ENCODE measurements at places on chromosomes 4 and X.

DNA sequence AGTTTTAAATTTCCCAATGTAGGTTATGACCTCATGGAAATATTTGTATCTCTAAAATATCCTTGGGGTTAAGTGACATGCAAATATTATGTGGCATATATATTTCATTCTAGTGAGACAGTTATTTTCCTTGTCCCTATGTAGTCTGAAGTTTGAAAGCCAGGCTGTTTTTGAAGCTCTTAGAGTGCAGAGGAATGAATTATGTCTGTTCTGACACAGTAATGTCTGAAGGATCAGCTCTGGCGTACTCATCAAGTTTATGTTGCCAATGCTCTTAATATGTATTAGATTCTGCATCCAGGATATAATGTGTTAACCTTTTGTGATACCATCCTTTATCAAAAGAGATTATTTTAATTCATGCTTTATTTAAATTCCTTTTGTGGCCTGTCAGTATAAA, 355.8 kb downstream of the PCDH7 start:
- DNase-seq = no peak

GRCh38 chrX:140509468-140510305, 4.8 kb upstream of the SOX3 start:
- DNase-seq = no peak

DNA sequence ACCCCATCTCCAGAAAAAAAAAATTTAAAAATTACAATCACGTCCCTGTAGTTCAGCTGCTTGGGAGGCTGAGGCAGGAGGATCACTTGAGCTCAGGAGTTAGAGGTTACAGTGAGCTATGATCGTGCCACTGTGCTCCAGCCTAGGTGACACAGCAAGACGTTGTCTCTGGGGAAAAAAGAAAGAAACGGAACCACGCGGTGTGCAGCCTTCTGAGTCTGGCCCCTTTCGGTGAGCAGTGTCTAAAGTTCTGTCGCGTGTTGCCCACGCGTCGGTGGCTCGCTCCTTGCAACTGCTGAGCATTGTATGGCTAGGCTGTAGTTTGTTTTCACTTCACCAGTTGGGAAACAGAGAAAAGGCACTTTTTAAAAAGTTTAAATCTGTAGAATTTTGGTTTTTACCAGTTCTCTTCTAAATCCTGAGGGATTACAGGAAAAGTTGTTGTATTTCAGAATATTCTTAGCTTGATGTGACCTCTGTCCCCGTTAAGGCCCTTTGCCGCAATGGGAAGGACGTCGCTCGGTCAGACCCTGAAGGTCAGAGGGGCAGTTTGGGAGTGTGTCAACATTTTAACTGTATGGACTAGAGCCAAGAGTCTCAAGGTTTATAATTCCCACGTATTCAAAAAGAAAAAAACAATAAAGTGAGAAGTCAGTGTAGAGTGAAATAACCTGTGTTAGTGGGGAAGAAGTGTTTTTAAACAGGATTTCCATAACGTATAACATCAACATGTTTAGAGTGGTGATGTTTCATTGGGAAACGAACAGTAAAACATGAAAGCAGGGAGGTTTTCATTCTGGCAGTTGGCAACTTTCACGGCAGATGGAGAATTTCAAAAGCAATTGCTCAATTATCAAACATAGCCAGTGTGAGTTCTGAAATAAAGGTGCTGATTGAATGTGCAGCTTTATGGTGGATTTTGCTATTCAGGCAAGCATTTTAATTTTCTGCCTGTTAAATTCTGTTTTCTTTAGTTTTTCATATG, 45.8 kb upstream of the MSANTD1 start:
- DNase-seq = peak; percentile 24

GRCh38 chr4:40316333-40316781, 18.8 kb upstream of the CHRNA9 start:
- peak; percentile 98 for DNase-seq

- no peak for DNase-seq
These were observed 224.7 kb downstream of the ANTXR2 start for GRCh38 chr4:79848329-79848728.

- DNase-seq = no peak
These were observed 558.1 kb downstream of the IL1RAPL1 start for GRCh38 chrX:29145316-29145715.

DNA sequence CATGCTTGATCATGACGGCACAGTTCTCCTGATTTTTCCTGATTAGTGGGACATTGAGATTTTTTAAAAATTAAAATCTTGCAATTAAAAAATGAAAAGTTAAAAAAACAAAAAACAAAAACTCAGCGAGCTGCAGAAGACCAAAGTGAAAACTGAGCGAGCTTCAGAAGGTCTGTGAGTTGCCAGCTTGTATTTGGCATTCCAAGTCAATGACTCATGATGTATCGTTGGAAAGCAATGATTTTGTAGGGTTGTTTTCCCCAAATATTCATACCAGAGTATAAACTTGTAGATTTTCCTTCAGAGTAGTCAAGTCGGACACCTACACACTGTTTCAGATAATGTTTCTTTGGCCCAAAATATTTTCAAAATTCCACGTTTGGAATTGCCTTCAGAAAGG, 76.9 kb downstream of the LRRC66 start:
- no peak for DNase-seq

GRCh38 chrX:69094977-69095669, 70.1 kb downstream of the PJA1 start:
- DNase-seq = no peak

DNA sequence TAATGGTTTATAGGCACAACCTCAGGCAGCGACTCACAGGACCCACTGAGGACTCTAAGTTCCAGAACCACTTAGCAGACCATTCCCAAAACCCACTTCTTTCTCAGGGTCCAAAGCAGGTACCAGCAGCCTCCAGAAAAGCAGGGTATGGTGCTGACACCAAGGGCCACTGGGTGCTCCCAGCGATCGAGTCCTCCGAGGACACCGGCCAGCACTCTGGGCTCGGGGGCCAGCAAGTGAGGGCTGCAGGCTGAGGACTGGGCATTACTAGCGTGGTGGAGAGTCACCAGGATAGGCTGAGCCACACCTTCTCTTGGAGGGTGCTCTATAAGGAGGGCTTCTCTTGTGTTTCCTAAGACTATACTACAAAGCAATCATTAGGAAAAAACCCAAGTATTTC, 19.3 kb downstream of the LETM1 start:
- no peak for DNase-seq

DNA sequence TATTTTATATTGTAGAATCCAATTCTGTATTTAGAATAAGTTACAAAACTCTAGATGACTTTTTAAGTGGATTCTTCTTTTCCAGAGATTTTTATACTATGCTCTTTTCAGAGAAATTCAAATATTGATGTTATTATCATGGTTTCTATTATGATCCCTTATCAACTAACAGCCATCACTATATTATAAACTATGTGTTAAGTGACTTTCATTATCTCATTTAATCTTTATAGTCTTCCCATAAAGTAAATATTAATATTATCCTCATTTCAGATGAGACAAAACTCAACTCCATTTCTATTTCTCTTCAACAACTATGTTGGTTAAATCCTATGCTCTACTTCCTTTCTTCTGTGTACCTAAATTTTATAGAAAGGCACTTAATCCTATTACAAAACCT, 132.6 kb downstream of the ANKRD50 start:
- no peak for DNase-seq

DNA sequence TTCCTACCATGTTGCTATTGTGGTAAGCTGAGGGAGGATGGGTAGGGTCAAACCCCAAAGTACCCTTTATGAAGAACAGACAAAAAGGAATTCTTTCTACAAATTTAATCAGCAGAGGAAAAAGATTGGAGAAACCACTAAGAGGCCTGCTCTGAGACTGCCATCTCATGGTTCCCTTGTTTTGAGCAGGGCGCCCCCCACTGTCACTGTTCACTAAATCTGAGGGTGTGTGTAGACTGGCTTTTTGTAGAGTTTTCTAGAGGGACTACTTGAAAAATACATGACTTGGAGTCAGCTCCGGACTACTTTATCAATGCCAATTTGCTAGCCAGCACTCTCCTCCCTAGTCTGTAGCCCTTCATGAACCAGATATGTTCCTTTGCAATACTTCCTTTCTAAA, 324.8 kb downstream of the FRMPD4 start:
- DNase-seq = no peak

GRCh38 chr4:76821641-76822040, 76.3 kb downstream of the SOWAHB start:
- DNase-seq = no peak

DNA sequence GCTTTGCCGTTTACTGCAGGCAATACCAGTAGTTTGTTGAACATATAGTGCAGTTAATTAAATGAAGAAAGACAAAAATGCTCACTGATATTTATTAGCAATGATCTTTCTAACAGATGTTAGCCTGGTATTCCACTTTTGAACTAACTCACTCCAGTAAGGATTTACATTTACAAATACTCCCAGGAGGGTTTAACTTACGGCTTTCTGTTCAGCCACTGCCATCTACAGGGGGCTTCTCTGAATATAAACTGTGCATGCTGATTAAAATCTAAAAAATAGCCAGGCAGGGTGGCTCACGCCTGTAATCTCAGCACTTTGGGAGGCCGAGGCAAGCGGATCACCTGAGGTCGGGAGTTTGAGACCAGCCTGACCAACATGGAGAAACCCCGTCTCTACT, 2.2 kb upstream of the SRD5A3 start:
- DNase-seq = no peak

GRCh38 chr4:87995435-87995834, 12.0 kb upstream of the PKD2 start:
- DNase-seq = no peak

DNA sequence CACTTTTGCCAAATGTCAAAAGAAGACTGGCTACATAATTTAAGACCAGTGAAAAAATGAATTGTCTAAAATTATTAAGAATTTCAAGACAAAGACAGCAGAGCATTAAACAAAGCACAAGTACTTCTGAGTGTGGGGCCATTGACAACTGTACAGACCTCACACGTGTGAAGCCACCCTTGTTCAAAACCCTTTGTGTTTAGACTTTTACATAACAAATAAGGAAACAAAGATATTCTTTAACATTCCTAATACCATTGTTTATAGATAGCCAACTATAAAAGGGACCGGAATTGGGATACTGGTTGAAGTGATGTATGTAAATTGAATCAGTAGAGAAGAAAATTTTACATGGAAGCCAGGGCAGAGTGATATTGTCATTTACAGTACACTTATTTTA, 624.2 kb downstream of the PCDH18 start:
- DNase-seq = no peak

DNA sequence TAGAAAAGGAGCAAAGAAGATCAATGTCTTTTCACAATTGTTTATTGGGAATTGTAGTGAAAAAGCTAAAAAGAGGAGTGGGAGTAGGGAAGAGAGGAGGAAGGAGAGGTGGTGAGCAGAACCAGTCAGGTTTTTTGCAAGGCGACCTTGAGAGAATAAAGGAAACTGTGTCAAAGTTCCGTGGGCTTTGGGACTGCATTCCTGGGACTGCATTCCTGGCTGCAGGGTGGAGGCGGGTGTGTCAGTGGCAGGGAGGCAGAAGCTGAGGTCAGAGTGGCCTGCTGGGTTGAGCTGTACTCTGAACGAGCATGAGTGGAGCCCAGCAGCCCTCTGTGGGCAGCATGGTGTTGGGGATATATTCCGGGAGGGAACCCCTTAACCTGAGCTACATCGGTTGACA, 66.8 kb upstream of the UCP1 start:
- DNase-seq = no peak

DNA sequence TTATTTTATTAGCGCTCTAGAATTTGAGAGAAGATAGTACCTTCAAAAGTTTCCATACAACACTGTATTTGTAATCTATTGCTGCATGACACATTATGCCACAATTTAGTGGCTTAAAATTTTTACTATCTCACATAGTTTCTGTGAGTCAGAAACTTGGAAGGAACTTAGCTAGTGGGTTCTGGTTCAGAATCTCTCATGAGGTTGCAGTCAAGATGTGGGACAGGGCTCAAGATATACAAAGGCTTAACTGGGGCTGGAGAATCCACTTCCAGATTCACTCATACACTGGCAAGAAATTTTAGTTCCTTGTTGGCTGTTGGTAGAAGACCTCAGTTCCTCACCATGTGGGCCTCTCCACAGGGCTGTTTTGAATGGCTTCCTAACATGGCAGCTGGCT, 11.5 kb upstream of the C4orf54 start:
- no peak for DNase-seq

DNA sequence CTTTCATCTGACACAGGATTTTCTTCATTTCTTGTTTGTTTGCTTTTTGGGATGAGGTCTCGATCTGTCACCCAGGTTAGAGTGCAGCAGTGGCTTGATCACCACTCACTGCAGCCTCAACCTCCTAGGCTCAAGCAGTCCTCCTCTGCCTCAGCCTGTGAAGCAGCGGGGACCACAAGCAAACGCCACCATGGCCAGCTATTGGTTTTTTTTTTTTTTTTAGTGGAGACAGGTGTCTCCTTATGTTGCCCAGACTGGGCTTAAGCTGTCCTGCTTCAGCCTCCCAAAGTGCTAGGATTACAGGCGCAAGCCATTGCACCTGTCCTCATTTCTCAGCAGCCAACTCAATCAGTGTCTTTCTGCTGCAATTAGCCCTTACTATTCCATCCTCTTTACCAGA, 10.3 kb downstream of the SPRY1 start:
- DNase-seq = no peak

- no peak for DNase-seq
These were observed 272.6 kb upstream of the HAND2 start for GRCh38 chr4:173802662-173803022.

- DNase-seq = no peak
These were observed 233.6 kb downstream of the TRIML1 start for GRCh38 chr4:188372829-188373228.

DNA sequence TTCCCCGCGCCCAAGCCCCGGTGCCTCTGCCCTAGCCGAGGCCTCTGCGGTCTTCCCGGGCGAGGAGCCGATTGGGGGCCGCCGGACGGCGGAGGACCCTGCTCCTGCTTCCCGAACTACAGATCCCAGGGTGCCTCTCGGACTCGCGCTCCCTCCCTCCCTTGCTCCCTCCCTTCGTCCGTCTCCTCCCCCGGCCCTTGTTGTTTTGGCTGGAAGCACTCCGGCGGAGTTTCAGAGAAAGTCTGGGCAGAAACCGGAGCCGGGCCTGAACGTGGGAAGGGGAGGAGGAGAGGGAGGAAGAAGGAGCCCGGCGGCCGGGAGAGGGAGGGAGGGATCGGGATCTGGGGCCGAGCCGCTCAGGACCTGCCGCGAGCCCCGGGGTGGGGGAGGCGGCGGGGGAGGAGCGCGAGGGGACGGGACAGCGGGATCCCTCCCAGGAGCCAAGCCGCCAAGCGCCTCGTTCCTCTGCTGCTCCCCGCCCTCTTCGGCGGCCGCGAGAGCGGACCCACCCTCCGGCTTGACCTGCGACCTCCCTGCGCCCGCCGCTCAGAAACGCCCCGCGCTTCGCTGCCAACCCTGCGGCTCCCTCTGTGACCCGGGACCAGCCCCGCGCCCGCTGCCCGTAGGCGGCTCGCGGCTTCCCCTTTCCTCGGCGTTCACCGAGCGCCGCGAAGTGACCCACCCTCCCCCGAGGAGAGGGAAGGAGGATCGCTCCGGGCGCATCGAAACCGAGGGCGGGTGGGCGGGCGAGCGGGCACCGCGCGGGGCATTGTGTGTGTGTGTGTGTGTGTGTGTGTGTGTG, 496 bp upstream of the GAB1 start:
- peak; percentile 90 for DNase-seq

DNA sequence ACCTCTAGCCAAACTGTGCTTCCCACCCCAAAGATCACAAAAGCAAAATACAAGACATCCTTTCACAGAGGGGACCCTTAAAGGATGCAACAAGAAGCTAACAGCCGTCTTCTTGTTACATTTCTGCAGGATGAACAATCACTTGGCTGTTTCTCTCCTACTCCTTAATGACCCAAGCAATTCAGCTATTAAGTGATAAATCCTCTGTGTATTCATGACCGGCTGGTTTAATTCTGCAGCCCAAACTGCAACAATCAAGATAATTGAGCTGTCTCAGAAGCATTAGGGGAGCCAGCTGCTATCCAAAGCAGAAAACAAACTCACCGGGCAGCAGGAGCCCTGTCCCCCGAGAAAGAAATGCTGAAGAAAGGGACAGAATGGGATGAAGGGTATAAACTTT, 85.9 kb upstream of the ACSL4 start:
- DNase-seq = no peak
